Immature natural killer cell (primary cell): ENCODE measurements at places on chromosomes 5 and 9.

GRCh38 chr9:31604531-31604930, 779.9 kb upstream of the ACO1 start:
- no peak for DNase-seq

GRCh38 chr5:180688330-180689070, 39.1 kb upstream of the FLT4 start:
- no peak for DNase-seq

DNA sequence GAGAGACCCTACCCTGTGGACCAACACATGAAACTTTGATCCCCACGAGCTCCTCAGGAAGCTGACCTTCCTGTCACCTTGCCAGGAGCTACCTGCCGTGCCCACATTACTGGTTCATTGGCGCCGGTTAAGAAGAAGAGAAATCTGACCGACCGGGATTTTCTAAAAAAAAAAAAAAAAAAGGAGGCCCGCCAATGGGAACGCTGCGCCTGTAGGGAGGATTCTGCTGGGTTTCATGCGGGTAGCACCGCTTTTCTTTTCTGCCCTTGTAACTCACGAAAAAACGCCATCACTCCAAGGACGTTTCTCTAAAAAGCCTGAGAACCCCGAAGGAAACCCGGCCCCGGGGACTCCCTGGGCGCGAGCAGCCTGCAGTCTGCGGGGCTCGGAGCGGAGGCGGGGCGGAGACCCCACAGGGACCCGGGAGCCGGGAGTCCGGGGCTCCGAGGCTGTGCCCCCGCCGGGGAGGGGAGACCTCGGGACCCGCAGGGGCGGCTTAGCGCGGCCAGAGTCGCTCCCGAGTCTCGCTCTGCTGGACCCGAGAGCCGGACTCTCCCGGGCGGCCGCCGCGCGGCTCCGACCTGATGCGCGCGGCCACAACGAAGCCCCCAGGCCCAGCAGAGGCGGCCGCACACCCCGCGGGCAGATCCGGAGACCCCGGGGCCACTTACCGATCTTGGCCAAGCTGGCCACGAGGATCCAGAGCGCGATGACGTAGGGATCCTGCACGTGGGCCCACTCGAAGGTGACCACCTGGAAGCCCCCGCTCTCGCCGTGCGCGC, 617 bp downstream of the SLC9A3 start:
- no peak for DNase-seq

GRCh38 chr5:1484730-1485578, 38.8 kb downstream of the LPCAT1 start:
- DNase-seq = no peak

DNA sequence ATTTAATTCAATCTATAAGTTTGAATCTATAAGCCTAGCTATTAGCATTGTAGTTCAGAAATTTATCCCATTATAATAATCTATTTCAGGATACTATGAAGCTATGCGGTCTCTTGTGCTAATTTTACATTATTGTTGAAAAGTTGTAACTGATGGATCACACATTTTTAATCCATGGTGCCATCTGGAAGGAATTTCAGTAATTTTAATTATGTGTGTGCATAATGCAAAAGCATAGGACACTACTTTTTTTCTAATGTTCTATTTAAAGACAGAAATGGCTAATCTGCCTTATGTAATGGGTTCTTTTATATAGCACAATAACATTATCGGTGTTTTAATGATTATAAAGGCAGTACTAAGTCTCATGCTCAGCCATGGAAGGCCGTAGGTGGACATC, 90.6 kb downstream of the HOMER1 start:
- DNase-seq = no peak

- no peak for DNase-seq
Observed at GRCh38 chr5:142382186-142382585, 57.4 kb upstream of the SPRY4 start.

GRCh38 chr5:176533894-176534611, 3.1 kb downstream of the RNF44 start:
- DNase-seq = peak; percentile 72

- no peak for DNase-seq
Observed at GRCh38 chr5:175254155-175254554, 189.8 kb downstream of the DRD1 start.

DNA sequence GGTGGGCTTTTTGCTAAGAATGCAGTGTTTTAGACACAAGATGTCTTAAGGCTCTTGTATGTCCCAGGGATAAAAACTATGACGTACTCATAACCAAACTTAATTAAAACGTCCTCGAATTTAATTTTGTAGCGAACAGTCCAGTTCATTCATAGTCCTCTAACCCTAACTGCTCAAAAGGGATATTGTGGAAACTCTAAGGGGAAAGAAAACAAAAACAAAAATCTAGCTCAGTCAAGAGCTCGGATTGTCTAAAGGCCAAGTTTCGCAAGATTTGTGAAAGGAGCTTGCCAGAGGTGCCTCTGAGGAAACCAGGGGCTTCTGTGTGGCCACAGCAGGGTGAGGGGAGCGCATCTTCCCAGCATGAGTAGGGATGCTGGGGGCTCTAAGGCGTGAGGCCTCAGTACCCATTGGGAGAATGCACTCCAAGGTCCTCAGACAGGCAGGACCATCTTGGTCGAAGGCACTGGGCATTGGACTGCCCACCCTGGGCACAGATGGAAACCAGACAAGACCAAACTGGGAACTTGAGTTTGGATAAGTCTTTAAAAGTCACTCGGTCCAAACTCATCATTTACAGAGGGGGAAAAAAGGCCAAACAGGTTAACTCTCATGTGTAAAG, 71.8 kb downstream of the PRRT1B start:
- DNase-seq = no peak

GRCh38 chr9:70609542-70610286, 195.3 kb upstream of the KLF9 start:
- DNase-seq = no peak

GRCh38 chr9:115522912-115523311, 405.0 kb upstream of the TNC start:
- DNase-seq = no peak

DNA sequence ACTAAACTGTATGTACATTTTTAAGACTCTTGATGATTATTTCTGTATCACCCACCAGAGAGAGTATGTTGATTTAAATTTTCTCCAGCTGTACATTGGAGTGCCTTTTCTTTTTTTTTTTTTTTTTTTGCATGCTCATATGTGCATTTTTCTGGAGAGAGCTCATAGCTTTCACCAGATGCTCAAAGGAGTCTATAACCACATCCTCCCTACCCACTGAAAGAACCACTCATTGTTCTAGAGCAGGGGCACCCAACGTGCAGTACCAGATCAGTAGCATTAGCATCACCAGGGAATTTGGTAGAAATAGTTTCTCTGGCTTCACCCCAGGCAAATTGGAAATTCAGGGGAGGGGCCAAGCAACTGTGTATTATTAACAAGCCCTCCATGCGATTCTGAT, 53.9 kb upstream of the TMEM171 start:
- DNase-seq = no peak

DNA sequence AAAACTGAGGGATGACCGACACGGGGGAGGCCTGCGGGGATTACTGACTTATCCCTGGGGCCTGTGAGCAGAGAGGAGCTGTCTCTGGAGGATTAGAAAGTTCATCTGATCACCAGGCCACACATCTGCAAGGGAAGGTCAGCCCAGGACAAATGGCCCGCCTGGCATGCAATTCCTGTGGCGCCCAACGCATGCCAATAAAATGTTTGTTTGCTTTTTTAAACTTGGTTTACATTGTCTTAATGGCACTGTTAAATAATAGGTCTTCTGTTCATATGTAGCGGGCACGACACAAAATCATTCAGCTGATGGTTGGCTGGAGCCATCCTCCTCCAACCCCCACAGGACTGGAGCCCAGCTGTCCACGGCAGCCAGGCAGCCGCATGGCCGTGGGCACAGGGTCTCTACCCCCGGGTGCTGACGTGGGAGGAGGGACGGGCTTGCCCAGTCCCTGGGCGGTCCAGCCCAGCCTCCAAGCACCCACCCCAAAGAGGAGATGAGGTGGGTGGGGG, 41.0 kb upstream of the SLC12A7 start:
- no peak for DNase-seq

DNA sequence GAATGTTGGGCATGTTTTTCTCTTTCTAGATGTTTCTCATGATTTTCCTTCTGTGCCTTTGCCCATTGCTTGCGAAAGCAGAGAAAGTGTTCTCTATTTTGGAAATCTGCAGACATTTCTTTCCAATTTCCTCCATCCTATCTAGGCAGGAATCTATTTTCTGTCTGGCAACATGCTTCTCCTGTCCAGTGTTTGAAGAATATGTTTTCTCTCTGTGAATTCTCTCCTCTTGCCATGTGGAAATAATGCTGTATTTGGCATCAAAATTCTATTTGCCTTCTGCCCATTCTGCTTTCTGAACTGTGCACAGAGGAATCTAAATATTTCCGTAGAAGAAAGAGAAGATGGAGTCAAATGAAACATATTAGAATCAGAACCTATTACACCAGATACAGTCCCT, 833.3 kb downstream of the CDH9 start:
- DNase-seq = no peak

DNA sequence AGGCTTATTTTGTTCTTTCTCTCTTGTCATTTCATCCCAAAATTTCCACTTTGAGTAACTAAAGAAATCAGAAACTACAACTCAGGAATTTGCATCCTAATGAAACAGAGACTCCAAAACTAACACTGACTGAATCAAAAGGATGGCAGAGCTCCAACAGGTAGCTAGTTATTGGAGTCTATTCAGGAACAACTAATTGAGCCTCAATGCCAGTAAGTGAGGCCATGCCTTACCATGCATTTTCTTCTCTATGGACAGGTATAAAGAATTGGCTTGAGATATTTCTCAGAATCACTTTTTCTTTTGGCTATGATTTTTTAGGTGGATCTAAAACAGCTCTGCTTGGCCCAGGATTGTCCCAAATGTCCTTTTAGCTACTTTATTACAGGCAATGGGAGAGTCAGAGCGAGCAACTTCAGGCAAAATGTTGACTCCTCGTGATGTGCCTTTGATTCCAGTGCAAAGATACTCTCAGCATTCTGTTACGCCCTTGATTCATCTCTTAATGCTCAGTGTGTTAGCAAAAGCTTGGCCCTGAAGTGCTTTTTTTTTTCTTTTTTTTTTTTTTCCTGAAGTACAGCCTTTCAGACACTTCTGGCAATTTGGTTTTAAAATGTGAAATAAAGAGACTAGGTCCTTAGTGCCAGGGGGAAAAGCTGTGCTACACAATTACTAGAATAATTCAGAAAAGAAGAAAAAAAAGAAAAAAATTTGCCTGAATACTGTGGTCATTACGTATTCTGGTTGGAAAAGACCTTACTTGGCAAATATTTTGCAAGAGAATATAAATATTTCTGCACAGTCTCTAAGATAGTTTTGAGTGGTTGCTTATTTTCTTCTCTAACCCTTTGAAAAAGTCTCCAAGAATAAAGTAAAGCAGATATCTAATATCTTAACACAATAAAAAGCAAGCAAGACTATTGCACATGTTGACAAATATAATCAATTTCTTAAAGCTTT, 423.7 kb downstream of the ANXA1 start:
- no peak for DNase-seq

- DNase-seq = no peak
Observed at GRCh38 chr9:96523374-96523773, 73.4 kb downstream of the HABP4 start.

DNA sequence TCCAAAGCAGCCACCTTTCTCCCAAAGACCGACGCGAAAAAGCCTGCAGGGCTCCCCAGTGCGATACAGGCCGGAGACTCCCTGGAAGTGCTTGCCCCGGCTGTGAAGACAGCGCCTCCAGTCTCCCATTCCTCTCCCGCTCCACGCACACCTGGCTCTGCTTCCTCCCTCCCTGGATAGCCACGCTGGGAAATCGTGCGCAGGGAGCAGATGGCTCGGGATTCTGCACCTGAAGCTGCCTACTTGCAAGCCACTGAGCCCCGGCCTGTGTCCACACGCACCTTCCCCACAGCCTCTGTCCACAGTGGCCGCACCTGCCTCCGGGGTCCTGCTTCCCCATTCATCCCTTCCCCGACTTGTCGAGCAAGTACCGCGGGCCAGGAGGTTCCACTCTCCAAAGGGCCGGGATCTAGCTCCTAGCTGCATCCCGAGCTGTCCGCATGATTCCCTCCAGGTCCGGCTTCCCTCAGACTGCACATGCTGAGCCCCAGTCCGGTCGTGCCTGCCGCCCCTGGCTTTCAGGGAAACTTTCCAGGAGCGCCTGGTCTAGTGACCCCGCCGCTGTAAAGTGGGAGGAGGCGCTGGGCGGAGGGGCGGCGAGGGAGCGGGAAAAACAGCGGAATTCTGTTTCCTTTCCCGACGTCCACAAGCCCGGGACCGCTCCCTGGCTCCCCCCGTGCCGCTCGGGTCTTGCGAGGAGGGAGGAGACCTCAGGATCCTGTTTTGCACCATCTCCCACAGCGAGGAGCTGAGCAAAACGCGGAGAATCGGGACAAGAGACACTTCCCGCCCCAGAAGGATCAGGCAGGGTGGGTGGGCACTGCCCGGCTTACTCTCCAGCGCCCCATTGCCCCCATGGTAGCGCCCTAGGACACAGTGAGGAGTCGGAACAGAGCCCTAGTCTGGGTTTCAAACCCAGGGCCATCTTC, 2.0 kb downstream of the SEMA6A start:
- no peak for DNase-seq

DNA sequence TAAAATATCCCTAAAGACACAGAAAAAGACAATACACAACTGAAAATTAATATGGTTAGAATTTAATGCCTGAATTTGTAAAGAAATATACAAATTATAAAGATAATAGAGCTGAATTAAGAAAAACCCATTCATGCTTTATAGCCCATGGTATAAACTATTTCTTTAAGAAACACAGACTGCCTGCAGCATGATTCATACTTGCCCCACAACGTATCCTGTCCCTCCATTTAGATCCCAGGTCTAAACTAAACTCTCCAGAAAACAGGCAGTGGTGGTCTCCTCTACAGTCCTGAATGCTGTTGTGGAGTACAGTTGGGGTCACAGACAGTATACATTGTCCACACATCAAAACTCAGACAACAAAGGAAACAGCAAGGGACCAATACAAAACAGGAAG, 24.8 kb downstream of the IL6ST start:
- DNase-seq = no peak

GRCh38 chr9:81239388-81239787, 450.0 kb downstream of the TLE1 start:
- DNase-seq = no peak

GRCh38 chr9:29657821-29658220, 2084.5 kb upstream of the C9orf72 start:
- no peak for DNase-seq

DNA sequence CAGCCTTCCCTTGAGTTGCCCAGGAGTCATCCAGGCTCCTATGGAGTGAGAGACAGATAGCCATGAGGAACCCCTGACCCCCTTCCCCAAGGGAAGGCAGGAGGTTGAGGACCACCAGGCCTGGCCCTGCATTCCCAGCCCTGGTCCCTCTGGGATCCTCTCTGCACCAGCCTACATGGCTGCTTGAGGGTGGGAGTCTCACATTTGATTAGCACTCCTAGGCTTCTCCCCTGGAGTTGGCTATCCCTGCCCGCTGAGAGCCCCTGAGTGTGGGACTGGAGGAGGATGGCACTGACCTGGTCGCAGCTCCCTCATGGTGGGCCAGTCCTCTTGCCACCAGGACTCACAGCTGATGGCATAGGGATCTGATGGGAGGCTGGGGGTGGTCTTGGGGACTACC, 46.7 kb downstream of the SAR1B start:
- no peak for DNase-seq

- DNase-seq = no peak
Observed at GRCh38 chr5:77064040-77064439, 23.0 kb downstream of the ZBED3 start.

GRCh38 chr5:44183753-44184152, 205.5 kb downstream of the FGF10 start:
- no peak for DNase-seq
